ENCODE measurements at places on chromosomes 1 and 21. TPM values are rescaled to one million over a fixed set of nuclear protein-coding genes. Genes with fewer than 3 reads are reported as not detected.

Gene CD48
- total RNA-seq = not detected

Gene ELF3
- 1,050 TPM for total RNA-seq

Gene NIBAN1
- total RNA-seq = 1.9 TPM

Gene INSRR
- total RNA-seq = not detected

Gene LRRC38
- total RNA-seq = not detected

Gene PDC
- not detected for total RNA-seq

Gene BGLAP
- total RNA-seq = 0.34 TPM

Gene OPTC
- total RNA-seq = not detected

Gene DEPDC1
- total RNA-seq = 7.6 TPM
